ENCODE measurements at places on chromosomes 3 and 15. TPM values are rescaled to one million over a fixed set of nuclear protein-coding genes. Genes with fewer than 3 reads are reported as not detected.

The CFAP92 gene
- total RNA-seq = 0.27 TPM

- DNase-seq = no peak
These were observed 66.0 kb downstream of the FLNB start for GRCh38 chr3:58074116-58074715.

The ONECUT1 gene
- not detected for total RNA-seq

DNA sequence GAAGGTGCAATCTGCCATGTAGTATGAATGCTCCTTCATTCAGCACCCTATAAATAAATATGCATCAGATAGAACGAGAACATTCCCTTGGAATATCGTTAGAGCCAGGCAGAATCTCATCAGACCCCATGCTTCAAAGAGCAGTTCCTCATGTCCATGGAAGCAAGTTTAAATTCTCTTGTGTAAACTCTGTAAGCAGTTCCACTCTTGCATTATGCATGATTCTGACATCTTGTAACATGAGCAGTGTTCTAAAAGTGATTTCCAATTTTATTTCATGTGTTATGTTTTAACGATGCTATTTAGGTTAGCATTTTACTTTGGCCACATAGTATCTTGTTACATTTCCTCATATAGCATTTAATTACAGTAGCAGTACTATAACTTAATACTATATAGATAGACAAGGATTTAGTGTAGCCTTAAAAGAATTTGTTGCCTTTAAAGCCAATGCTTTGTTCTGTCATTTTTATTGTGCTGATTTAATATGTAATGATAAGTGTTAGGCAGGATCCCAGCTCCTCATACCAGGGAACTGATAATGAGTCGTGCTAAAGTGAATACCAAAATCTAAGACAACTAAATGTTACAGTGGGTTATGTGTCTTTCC, 161.2 kb upstream of the NECTIN3 start:
- DNase-seq = no peak

- no peak for DNase-seq
These were observed 786 bp downstream of the RHOA start for GRCh38 chr3:49410846-49411534.

DNA sequence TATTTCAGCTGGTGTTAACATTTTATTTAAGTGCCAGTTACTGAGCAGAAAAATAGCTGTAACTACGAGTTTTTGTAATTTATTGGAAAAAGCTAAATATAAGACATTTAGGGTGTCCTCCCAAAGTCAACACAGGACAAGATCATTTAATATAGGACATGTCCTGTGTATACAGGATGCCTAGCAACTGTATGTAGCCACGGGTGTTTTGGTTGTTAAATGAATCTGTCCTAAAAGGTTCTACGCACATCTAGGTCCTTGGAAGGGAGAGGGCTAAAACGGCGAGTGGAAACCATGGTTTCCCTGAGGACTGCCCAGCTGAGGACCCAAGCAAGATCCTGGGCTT, 565 bp upstream of the ZNF621 start:
- DNase-seq = no peak

The NR1D2 gene
- total RNA-seq = 31.0 TPM

GRCh38 chr15:100735129-100736053, 133.0 kb downstream of the ASB7 start:
- DNase-seq = peak; percentile 58

DNA sequence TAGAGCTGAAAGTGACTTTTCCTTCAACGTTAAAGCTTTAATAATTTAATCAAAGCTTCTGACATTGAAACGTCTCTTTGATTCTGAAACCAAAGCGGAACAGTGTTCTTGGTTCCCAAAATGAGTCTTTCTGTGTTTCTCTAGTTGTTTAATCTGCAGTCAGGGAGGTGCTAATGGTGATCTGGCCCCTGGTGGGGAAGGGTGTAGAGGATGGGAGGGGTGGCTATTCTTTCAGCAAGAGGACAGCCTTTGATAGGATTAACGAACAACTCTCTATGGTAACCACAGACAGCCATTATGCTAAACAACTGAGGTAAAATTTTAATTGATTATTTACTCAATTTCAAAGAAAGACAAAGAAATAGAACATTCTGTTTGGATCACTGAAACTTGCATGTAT, 79.9 kb upstream of the CADPS start:
- DNase-seq = no peak

The ADGRG7 gene
- total RNA-seq = 0.13 TPM

DNA sequence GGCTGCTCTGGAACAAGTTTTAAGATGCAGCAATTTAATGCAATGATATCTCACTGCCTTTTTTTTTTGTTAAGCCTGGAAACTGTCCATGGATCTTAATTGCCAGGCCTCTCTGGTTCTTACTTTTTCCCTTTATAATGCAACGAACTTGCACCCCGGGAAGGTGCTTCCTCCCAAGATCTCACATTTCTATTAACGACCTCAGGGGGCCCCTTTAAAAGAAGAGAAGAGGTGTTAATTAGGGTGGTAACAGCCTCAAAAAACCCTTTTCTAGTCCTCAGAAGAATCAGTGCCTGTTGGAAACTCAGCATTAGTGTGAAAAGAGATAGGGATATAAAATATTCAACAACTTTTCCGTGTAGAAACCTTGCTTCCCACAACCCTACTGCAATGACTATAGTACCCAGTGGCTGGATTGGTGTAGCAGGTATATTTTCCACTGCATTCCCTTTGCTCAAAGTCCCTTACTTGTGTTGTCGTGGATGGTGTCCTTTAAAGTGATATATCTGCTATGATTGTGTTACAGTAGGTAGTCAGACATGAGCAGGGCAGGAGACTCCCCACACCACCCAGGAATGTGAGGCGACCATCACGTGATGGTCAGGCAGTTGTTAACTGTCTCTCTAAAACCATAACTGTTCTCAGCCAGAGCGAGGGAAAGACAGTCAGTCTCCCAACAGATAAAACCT, 121.8 kb downstream of the CTNNB1 start:
- no peak for DNase-seq

- DNase-seq = no peak
These were observed 68.0 kb upstream of the TRPM1 start for GRCh38 chr15:31169558-31169957.

DNA sequence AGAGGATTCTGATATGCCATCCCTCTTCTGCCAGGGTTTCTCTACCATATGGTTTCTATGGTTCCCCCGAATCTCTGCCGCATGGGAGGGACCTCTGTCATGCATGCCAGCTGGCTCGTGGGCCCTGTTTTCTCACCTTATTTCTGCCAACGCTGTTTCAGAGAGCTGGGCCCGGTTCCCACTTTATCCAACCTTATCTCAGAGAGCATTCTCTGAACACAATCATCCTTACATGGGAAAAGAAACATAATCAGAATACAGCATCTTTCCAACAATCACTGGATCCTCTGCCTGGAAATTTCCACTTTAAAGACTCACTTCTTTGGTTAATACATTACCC, 234.5 kb upstream of the ZBTB20 start:
- DNase-seq = peak; percentile 82

DNA sequence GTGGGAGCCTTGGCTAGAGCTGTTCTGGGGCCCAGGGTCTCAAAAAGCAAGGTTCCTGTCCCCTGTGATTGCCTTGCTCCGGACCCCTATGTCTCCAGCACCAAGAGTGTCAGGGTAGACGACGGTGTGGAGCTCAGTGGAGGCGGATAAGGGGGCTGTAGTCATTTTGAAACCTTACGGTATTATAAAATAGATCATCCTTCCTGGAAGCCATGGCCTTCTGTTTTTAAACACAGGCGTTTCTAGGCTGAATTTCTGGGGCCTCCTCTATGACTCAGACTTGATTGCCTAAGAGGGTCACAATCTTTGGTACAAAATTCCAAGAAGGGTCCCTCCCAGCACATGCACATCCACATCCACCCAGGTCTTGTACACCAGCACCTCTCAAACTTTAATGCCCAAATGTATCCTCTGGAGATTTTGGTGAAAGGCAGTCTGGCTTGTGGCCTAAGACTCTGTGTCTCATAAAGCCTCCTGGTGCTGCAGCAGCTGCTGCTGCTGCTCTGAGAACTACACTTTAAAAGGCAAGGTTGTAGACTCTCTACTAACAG, 70.5 kb upstream of the XCR1 start:
- DNase-seq = no peak

- DNase-seq = no peak
These were observed 1.6 kb upstream of the MCTP2 start for GRCh38 chr15:94229591-94230369.

GRCh38 chr15:44033894-44034293, 161.2 kb downstream of the FRMD5 start:
- DNase-seq = no peak

DNA sequence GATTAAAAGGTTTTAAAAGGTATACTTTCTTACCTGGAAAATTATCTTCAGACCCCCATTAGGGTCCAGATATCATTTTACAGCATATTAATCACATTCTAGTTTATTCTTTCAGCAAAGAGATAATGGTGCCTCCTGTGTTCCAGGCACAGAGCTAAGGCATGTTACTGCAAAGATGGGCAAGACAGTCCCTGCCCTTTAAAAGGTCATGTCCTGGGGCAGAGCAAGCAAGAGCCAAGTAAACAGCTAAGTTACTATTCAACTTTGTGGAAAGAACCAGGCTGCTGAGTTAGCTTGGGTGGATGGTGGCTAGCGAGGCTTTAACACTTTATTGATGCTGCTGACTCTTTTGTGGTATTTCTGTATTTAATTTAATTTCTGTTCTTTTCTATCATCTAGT, 75.0 kb downstream of the LRRC28 start:
- no peak for DNase-seq

GRCh38 chr15:92600856-92601255, 54.7 kb downstream of the FAM174B start:
- DNase-seq = no peak

The ROPN1 gene
- not detected for total RNA-seq

DNA sequence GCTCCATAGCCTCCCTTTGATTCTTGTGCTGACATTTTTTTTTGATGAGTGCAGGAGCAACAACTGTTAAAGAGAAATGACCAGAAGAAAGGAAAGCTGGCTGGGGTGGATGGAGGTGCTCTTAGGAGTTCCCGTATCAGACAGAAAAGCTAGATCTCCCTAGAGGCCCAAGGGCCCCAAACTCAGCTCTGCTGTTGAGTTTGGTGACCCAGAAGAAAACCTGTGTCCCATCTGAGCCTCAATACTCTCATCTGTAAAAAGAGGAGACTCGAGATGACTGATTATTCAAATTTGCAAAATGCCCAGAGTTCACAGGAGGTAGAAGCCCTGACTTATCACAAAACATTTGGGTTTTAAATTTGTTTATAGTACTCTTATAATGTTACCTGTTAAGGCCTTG, 142.4 kb downstream of the TIGIT start:
- no peak for DNase-seq

The ZNF660 gene
- 1.8 TPM for total RNA-seq

GRCh38 chr3:153617463-153617862, 455.4 kb downstream of the RAP2B start:
- no peak for DNase-seq

The ISL2 gene
- not detected for total RNA-seq

- no peak for DNase-seq
These were observed 358.6 kb downstream of the CHST2 start for GRCh38 chr3:143478115-143478693.

DNA sequence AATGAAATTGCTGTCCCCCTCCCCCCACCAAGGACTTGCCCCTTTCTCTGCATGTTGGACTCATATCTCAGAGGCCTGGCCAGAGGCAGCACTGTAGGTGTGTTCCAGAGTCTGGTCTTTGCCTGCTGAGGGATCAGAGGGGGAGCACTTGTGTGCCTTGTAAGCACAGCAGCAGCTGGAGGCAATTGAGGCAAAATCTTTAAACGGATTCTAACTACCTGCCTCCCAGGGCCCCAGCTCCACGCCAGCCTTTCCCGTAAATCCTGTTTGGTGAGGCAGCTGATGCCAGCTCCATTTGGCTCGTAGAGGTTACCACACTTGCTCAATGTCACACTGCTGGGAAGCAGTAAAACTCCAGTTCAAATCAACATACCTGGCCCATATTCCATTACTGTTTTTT, 2.3 kb upstream of the IDH2 start:
- DNase-seq = peak; percentile 56

The SKIL gene
- total RNA-seq = 37.3 TPM

DNA sequence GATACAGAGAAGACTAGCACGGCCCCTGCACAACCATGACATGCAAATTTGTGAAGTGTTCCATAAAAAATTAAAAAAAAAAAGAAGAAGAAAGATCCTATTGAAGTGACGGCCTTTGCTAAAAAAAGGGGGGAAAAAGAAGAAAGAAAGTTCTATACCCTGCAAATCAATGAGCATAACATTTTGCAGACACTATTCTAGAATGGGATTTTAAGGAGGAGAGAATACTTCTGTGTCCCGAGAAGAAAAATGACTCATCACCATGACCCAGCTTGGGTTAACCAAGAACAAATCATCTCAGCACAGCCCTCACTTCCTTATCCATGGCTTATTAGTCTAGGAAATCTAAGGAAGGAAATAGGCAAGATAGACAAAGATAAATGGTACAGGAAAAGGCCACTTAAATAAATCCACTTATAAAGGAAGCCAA, 7.4 kb upstream of the SH3BP5 start:
- DNase-seq = no peak

DNA sequence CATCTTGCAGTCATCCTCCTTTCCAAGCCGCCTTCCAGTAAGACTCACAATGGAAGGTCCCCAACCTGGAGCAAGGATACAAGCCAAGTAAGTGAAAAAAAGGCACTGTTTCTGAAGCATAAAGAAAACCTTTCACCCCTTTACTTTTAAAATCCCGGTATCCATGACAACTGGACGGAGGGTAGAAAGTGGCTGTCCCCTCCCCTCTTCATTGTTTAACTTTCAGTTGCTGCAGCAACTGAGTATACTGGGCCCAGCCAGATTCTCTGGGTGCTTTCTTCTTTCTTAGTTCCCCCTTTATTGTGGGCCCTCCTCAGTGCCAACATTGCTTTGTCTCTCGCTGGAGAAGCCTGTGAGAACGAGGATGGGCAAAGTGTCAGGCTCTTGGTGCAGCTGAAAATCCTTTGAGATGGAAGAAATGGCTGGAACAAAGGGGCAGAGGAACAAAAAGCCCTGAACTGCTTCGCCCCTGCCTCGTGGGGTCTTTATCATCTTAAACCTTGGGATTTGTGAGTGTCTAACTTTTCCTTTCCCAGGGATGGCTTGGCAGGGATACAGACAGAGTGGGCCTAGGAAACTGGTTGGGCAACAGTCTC, 224.0 kb upstream of the RGMA start:
- no peak for DNase-seq

GRCh38 chr3:98022978-98023820, 11.9 kb downstream of the GABRR3 start:
- DNase-seq = peak; percentile 89

The KLF15 gene
- total RNA-seq = 11.5 TPM

- no peak for DNase-seq
These were observed 53.3 kb upstream of the AMOTL2 start for GRCh38 chr3:134427400-134428111.

The GPR149 gene
- not detected for total RNA-seq

The C3orf80 gene
- 0.94 TPM for total RNA-seq
